ENCODE measurements at places on chromosomes 12 and 14.

DNA sequence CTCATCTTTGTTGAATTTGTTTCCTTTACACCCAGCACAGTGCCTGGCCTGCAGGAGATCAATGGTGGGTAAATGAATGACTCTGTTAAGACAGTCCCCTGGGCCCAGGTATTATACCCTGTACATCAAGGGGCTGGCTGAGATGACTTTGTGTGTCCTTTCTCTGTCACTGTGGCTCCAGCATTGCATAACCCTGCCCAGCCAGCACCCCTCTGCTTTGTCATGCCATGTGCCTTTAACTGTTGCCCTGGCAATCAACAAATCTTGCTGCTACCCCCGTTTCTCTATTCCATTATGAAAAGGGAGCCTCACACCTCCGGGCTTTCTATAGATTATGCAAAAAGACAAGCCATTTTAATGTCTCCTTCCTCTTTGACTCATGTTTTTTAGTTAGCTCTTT lies 7.6 kb upstream of the FLVCR2 start:
- no peak for DNase-seq

DNA sequence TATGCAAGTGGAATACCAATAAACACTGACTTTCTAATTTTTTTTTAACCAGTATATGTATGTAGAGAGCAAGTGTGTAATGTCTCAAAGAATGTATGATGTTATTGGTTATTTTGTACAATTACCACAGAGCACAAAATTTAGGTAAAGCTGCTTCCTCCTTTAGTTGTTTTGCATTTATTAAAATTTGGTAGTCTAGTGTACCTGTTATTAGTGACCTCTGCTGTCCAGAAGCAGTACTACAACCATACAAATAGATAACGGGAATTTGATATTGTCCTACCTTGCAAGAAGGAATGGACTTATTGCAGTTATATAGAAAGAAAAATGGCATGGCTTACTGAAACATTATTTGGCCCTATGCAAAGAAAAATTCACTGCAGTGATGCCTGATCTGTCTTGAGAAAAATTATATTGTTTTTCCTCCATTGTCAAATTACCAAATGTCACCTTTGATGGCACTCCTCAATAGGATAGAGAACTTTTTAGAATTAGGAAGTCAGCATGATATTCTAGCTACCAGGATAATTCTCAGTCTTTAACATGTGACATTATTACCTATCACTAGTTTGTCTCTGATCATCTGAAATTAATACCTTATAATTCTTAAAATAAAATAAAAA lies 153.9 kb upstream of the RMST start:
- DNase-seq = peak; percentile 54

DNA sequence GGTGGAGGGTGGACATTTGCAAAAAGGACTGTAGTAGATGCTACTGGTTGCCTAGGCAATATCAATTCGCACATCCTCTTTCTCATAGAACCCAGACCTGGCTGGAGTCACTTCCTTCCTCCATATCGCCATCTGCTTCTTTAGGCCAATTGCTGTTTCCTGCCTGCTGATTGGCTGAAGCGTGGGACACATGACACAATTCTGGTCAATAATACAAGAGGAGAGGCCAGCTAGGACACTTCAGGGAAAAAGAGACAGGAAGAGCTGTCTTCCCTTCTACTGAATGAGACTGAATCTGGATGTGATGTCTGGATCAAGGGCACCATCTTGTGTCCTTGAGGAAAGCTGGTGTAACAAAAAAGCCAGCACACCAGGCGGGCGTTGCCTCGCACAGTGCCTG lies 53.8 kb downstream of the TRPV4 start:
- peak; percentile 7 for DNase-seq

GRCh38 chr12:27578689-27579372 lies 54.8 kb downstream of the PPFIBP1 start:
- DNase-seq = no peak

- DNase-seq = no peak
Observed at GRCh38 chr12:30969606-30970395, 43.3 kb downstream of the TSPAN11 start.

- DNase-seq = no peak
Observed at GRCh38 chr14:34078117-34078743, 127.4 kb upstream of the EGLN3 start.

DNA sequence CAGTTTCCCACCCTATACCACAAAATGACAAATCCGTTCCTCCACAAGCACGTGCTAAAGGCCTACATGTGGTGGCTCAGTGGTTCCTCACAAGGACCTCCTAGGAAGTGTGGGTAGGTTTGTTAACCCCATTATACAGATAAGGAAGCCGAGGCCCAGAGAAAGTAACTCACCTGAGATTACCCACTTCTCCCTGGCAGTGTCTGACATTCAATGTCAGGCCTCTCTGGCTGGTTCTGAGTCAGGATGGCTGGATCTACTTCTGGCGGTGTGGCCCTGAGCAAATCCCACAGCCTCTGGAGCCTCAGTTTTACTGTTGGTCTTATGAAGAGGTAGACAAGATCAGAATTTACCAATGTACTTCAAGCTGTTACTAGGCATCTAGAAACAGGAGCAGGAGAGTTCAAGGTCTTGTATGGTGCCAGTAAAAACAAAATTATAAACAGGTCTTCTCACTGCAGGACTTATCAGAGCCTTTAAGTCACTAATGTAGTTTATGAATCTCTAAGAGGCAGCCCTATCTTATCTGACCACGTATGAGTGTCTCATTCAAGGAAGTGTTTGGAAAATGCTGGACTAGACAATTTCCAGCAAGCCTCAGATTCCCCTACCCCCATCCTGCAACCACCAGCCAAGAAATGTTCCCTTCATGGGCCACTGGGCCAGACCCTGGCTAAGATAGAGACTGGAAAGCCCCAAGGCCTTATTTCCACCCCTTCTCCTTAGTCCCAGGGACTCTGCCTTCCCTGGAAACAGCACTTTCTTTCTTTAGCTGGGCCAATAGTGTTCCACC lies 4.2 kb downstream of the HSPB8 start:
- DNase-seq = peak; percentile 25

GRCh38 chr14:55581342-55581771 lies 1.4 kb downstream of the KTN1 start:
- no peak for DNase-seq

- no peak for DNase-seq
Observed at GRCh38 chr12:79206871-79207270, 342.3 kb downstream of the SYT1 start.

- peak; percentile 27 for DNase-seq
Observed at GRCh38 chr12:94152292-94153078, 4.1 kb downstream of the PLXNC1 start.

DNA sequence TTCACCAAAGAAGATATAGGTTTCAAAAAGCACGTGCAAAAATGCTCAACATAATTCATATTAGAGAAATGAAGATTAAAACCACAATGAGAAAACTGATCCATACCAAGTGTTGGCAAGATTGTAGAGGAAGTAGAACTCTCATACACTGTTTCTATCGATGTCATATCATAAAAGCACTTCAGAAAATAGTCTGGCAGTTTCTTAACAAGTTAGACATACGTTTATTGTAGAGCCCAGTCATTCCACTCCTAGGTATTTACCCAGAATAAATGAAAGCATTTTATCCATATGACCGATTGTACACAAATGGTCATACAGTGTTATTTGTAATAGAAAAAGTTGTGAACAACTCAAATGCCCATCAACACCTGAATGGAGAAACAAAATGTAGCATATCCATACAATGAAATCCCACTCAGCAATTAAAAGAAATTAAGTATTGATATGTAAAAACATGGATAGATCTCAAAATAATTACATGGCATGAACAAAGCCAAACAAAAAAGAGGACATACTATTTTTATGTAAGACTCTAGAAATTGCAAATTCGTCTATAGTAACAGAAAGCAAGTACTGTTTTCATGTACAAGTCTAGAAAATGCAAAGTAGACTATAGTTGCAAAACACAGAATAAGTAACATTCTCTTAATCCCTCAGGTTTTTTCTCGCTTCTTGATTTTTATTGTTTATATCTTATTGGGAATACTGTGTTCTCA lies 41.0 kb downstream of the USP15 start:
- DNase-seq = no peak

DNA sequence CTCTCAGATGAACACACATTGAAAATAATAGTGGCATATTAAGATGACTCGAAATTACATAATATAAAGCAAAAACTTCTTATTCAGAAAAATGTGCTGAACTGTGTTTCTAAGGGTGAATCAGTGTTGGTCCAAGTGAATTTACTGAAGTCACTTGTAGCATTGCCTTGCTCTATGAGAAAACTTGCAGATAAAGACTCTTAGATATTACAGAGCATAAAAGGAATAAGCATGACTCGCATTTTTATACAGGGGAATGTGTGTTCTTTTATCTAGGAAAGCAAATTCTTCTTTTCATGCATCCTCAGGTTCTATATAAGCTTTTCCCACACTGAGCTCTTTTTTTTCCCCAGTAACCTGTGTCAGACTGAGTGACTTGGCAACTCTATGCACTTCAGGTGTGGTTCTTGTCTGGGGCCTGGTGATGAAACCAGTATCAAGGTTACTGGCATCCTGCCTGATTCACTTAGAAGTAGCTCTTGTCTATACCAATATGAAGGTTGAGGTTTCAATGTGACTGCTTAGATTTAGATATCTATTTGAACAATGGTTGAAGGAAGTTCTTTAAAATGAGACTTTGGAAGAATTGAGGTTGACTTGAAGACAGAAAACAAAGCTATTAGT lies 76.1 kb downstream of the OTOGL start:
- no peak for DNase-seq

DNA sequence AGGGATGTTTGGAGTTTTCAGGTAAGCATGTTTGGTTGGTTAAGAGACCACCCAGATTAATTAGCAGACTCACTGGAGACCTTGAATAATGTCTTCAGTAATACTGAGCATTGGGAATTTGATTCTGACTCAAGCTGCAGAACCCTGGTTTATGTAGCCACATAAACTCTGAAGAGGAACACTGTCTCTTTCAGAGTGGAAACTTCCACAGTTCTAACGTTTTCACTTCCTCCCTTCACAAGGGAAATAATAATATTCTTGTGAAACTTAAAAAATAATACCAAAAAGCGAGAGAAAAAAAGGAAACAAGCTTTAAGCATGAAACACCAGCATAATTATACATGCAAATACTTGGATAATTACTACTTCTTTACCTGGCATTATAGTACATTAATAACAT lies 40.0 kb upstream of the ST8SIA1 start:
- DNase-seq = no peak
